NCI-H1105 (cell line): ENCODE measurements at places on chromosomes 2 and 18.

DNA sequence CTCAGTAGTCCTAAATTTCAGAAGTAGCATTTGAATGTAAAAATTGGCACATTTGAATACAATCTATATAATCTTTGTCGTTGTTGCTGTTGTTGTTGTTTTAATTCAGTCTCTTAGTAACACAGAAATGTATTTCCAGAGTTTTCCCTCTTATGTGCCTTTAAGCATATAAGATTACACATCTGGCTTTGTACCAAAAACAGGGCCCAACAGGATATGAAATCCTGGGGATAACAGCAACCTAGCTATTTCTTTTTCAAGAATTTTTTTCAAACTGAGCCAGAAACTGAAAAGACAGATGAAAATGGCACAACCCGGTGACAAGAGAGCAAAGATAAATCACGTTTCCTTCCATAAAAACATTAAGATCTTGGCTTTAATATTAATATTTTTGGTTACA is 906.7 kb downstream of the NRXN1 start:
- no peak for DNase-seq

DNA sequence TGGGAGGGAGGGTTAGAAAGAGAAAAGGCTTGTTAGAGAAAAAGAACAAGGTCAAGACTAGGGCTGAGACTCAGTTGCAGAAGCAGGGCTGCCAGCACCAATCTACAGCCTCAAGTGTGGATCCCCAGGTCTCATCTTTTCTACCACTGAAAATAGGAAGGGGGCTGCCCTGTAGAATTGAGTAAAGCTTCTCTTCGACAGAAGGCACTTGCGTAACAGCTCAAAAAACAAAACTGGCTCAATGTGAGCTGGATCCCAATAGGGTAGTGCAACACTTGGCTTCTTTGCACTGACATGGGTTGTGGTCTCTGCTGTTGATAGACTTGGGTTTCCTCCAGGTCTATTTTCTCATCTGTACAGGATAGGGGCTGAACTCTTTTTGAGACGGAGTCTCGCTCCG is 1.8 kb upstream of the MPV17 start:
- DNase-seq: no peak

DNA sequence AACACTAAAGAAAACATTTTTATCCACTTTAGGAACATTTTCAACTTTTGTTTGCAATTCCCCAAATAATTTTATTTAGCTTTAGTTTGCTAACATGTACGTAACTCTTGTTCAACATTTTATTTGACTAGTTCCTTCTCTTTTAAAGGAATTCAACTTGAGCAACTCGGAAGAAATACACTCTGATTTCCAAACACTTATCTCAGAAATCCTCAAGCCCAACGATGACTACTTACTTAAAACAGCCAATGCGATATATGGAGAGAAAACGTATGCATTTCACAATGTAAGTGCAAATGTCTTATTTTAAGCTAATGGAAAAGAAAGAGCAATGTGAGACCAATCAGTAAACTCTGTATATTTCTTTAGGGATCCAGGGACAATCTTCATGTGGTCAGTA is 10.1 kb downstream of the SERPINB10 start:
- DNase-seq: no peak

- DNase-seq: peak; percentile 70
Measured at GRCh38 chr2:45274250-45274926, 265.1 kb upstream of the SIX2 start.

DNA sequence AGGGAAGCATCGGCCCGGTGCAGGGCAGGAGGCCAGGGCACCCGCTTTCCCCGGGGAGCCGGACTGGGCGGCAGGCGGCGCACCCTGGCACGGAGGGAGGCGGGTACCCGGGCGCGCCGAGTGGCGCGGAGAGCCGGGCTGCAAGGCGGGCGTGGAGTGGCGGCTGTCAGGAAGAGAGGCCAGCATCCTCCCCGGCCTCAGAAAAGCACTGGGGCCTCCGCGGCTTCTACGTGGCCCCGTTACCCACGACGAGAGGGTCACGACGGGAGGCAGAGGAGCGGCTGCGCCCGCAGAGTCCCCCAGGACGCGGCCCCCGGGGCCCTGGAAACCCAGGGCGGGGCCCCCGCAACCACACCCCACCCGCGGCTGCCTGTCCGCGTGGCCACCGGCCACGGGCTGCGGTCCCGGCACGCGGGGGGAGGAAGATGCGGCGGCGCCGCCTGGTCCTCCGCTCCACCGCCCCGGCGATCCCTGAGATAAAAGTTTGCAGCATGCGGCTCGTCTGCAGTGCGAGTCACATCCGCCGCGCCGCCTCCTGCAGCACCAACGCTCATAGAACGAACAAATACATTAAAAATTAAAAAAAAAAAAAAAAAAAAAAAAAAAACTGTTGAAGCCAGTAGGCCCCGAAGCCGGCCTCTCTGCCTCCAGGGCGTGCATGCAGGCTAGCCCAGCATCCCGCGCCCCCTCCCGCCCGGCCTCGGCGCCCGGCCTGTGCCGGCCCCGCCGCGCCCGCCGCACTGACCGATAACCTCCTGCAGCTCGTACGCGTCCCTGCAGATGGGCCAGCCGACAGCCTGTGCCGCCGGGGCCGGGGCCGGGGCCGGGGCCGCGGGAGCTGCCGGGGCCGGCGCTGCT is 683 bp downstream of the STK39 start:
- DNase-seq: peak; percentile 59
